ENCODE measurements at places on chromosomes 12 and 14.

DNA sequence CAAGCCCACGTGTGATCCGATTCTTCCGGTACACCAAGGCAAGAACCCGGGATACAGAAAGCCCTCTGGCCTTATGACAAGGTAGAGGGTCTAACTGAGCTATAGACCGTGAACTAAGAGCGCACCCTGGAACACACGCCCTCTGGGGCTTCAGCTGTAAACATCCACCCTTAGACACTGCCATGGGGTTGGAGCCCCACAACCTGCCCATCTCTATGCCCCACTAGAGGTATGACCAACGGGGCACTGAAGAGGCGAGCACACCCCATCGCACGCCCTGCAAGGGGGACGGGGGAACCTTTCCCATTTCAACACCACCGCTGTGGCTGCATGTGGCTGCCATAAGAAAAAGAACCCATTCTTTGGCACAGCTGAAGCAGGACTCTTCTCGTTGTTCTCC is 1206.0 kb upstream of the TMEM132C start:
- DNase-seq = no peak

DNA sequence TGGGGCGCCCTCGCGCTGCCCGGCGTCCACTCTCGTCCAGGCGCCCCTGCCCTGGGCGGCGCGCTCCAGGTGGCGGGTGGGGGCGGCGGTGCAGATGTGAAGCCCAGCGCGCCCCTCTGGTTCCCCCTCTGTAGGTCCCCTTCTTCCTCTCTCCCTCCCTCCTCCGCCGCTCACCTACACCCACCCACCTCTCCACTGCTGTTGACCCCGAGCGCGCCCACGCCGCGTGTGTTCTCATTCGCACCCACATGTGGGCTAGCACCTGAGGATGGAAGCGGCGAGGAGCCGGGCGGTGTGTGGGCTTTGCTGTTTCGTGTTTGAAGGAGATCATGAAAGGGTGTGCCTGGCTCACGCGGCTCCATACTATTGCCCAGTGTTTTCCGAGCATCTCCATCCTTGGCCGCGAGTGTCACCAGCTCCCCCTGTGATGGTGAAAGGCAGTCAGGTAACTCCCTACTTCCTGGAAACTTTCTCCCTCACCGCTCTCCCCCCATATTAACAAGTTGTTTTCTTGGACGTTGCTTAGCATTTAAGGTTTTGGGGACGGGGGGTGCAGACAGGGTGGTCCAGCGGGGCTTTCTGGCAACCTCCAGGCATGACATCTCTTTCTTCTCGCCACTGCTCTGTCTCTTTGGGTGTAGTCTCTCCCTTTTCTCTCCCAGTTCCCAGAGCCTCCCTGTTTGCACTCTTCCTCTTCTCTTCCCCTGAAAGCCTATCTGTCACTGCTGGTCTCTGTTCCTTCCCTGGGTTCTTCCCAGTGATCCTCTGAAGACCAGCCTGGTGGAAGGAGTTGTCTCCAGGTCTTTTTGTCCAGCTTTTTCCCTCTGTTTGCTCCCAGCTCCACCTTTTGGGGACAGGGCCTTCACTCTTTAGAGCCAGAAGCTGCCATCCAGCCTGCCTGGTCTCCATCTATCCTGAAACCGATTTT is 1.6 kb downstream of the CACNA1C start:
- peak; percentile 52 for DNase-seq

- DNase-seq = no peak
Observed at GRCh38 chr14:93301821-93302447, 30.9 kb downstream of the BTBD7 start.

DNA sequence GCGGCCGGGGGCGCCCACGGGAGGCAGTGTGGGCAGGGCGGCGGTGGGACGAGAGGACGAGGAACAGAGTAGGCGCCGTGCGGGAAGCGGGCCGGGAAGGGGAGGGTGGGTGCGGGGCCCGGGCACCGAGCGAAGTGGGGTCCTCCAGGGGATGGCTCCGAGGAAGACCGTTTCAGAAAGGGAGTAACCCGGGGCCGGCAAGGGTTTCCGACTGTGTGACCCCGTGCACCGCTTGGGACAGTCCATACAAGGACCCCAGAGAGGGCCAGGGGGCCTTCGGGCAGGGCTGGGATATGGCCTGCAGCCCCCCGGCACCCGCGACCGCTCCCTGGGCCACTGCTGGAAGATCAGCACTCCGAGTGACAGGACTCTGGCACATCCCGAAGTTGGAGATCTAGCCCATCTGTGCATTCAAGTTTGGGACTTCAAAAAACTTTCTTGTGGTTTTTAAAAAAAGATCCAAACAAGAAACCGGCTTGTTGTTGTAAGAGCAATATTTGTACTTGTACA is 448 bp downstream of the TSPAN9 start:
- peak; percentile 70 for DNase-seq

GRCh38 chr12:14999021-14999694 is 26.3 kb downstream of the PDE6H start:
- DNase-seq = no peak

- DNase-seq = no peak
Observed at GRCh38 chr14:81137316-81137715, 83.4 kb downstream of the GTF2A1 start.

DNA sequence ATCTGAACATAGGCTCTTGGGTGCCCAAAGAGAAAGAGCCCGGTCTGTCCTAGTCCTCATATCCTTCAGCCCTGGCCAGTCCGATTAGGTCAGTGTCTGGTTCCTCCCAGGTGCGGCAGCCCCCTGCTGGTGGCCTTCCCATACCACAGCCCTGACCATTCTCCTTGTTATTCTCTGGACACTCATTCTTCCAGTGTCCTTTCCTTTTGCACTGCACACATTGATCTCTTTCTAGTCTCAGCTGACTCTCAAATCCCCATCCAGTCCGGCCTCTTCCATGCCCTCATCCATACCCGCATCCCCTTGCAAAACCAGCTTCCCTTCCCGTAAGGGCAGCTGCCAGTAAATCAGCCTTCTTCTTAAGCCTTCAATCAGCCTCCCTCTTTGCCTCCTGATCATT is 1316.3 kb downstream of the TMEM121 start:
- DNase-seq = no peak

DNA sequence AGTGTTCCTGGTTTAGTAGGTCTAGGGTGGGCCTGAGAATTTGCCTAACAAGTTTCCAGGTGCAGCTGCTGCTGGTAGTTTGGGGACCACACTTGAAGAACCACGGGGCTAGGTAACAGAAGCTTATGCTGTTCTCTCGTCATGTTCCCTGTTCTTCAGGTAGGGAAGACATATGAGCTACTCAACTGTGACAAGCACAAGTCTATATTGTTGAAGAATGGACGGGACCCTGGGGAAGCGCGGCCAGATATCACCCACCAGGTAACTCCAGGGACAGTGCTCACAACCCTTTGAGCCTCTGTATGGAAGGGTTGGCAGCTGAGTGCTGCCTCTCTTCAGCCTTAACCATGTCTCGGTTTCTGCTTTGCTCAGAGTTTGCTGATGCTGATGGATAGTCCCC is 3.5 kb downstream of the EMG1 start:
- DNase-seq = no peak

GRCh38 chr14:75399843-75400775 is 27.7 kb upstream of the JDP2 start:
- DNase-seq = peak; percentile 77

GRCh38 chr12:104701756-104702155 is 245.0 kb downstream of the CHST11 start:
- no peak for DNase-seq

- no peak for DNase-seq
Observed at GRCh38 chr12:20370866-20371519, 2.7 kb downstream of the PDE3A start.

- no peak for DNase-seq
Observed at GRCh38 chr12:118984161-118984943, 3.0 kb downstream of the SRRM4 start.

DNA sequence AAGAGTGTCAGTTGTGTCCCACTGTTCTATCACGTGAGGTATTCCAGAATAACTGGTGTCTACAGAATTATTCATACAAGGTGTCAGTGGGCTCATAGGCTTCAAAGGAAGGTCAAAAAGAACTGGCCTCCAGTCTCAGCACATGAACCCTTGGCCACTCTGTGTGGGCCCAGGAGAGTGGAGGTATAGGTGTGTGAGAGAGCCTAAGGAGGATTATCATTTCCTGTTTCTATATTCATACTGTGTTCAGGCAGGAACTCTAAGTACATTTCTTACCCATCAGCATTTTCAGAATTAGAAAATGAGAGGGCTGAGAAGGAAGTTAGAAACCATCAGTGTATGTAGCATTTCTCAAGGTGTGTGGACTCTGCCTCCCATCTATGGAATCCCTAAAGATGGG is 87.0 kb downstream of the BTG1 start:
- no peak for DNase-seq

DNA sequence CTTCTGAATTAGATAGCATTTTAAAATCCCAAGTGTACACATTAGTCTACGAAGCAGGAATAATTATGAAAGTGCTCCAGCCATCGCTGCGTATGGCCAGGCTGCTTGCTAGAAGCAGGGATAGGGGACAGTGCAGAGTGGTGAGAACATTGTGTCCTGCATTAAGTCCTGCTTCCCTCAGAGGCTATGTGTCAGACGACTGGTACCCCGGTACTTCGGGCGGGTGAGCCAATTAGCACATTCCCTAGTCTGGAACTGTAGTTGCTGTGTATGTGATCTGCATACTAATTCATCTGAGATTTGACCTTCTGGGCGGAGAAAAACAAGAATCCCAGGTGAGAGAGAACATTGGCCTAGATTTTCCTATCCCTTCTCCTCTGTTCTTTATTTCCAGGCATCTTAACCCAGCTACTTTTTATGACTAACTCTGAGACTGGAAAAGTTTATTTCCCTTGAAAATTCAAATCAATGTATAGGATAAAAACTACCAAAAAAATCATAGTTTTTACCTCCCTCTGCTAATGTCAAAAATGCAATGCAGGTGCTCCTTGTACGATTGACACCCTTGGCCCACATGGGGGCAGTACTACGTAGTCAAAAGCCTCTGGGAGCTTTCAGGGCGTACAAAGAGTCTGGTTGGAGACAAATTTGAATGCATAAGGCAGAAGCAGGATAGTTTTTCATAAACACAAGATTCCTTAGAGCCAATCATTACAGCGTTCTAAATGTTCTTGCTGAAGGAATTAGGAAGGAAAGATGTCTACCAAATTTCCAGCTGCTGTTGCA is 764.3 kb downstream of the NOVA1 start:
- DNase-seq = peak; percentile 39

DNA sequence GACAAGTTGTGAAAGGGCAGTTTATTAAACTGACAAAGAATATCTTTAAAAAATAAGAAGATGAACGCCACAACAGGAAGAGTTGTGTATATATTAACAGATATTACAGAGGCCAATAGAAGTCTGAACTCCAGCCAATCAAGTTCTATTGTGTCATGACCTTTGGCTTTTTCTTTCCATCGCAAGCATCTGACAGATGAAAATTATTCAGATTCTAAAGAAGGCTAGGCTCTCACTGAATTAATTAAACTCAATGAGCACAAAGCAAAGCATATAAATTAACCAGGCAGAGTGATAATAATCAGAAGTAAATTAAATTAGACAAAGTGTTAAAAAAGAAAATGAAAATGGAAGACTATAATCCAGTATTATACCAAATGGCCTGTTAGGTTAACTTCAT is 62.0 kb upstream of the PYGL start:
- no peak for DNase-seq

DNA sequence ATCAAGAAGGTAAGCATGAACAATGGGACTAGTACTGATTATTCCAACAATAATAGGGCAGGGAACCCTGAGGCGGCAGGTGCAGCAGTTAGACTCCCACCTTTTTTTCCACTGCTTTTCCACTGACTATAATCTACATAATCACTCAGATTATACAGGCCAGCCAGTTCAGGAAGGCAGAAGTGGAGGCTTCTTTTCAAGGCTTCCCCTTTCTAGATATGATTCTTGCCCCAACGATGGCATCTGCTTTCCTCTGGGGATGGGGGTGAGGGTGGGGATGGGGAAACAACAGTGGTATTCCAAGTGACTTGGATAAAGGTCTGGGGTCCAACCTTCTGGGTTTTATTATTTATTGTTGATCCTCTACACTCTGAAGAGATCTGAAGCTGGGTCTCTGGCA is 331 bp downstream of the NCKAP1L start:
- DNase-seq = no peak

- DNase-seq = no peak
Observed at GRCh38 chr12:92213166-92213565, 67.5 kb upstream of the BTG1 start.

DNA sequence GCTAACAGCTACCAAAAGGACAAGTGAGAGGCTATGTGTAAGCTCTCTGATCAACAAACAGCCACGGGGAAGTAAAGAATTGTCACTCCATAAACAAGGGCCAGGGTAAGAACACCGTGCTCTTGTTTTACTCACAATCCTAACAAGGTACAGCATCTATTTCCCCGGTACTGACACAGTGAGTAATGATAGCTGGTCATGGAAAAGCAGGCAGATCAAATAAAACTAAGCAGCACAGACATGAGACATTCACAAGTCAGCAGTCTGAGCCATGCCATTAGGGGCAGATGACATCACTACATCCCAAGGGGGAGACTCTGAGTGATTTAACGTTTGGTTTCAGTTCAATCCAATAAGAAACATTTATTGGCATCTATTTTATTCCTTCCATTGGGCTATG is 54.4 kb downstream of the ARL6IP4 start:
- DNase-seq = no peak

DNA sequence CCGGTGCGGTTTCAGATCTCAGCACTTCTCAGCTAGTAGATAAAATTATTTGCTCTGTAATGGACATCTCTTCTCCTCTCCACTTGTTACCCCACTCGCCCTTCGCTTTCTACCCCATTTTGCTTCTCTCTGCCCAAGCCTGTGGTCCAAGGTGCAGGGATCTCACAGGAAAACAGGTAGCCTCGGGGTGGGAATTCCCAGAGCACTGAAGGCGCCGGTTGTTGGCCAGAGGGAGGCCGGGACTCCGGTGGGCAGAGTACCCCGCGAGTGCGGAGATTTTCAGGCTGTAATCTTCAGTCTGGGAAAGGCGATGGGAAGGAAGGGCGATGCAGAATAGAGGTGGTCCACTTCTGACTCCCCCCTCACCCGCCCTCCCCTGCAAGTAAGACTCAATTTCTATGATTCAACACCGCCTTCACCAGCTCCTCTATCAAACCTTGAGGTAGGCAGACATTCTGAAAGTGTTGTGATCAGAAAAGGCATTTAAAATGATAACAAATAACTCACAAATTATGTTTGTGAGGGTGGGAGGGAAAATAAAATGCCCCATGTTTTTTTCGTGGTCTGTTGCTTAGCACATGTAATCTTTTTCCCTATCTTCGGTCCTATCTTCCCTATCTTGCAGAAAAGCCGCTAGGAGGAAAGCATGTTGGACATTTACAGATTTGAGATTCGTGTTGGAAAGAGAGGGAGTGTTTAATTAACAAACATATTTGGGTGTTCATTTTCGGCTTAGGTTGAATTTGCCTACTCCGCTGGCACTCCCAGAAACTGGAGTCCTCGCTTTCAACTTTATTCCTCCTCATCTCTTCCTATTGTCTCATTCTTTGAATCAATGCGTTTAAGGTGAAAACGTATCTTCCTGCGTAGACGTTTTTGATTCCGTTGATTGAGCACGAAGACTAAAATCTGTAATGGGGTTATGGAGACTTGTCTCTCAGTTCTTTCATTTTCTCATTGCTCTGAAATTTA is 8.5 kb downstream of the FOXG1 start:
- DNase-seq = no peak

DNA sequence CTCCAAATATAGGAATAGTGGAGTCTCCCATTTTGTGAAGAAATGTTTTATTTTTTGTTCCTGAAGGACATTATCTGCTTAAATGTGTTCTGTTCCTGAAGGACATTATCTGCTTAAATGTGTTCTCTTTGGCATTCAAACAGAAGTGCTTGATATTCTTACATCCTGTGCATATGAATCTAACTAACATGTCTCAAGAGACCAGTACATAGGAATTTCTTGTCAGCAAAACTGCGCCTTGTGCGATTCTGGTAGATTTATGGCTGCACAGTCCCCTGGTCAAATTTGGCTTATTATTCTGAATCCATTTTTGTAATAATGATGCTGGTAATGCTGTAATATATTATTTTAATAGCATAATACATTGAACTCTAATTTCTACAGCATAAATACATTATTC is 722.4 kb downstream of the NOVA1 start:
- no peak for DNase-seq

All from left hindlimb (tissue), 1 donor.